ENCODE measurements at places on chromosomes 2 and 18.

GRCh38 chr2:102129951-102130646, 12.4 kb upstream of the IL1R1 start:
- DNase-seq, result no peak

DNA sequence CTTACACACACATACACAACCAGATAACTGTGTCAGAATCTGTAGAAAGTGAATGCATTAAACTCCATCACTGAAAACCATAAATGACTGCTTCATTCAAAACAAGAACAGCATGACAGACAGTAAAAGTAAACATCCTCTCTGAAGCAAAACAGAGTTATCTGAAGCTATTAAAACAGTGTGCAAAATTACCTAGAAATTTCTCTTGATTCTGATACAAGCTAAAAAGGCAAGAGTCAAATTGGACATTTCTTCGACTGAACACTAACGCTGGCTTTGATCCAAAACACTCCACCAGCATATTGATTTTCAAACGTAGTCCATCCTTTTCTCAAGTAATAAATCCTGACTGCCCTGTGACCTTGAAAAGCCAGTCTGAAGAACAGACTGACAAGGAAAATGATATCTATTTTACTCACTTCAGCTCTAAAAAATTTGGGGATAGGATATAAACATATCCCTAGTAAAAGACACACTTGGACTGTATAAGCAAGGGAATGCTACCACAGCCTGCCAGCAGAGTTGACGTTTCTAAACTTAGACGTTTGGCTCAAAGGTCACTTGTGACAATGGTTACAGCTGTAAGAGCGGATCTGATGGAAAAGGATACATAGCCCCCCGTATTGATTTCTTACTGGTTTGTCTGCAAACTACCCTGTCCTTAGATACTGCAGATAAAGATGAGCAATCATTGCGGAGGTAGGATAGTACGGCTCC, 128.9 kb upstream of the ITGB6 start:
- DNase-seq, result no peak

DNA sequence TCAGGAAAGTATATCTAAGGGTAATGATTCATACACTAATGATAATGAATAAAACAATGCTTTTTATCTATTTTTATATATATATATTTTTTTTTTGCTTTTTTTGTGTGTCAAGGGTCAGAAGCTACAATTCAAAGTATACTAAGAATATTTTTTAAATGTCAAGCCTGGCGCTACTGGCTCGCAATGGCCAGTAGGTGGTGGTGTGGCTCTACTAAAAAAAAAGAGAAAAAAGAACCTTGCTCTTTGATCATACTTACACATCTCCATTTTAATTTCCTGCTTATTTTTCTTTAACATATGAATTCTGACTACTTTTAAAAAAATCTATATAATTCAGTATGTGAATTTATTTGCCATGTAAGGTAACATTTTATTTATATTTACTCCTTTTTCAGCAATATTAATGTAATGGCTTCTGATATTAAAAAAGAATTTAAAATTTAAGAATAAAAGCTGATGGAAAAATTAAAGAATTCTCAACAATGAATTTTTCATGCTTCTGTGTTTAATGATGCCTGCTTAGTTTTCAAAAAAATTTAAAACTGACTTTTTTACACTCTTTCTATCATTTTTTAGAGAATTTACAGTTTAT, 232.9 kb downstream of the GULP1 start:
- DNase-seq, result peak; percentile 75

DNA sequence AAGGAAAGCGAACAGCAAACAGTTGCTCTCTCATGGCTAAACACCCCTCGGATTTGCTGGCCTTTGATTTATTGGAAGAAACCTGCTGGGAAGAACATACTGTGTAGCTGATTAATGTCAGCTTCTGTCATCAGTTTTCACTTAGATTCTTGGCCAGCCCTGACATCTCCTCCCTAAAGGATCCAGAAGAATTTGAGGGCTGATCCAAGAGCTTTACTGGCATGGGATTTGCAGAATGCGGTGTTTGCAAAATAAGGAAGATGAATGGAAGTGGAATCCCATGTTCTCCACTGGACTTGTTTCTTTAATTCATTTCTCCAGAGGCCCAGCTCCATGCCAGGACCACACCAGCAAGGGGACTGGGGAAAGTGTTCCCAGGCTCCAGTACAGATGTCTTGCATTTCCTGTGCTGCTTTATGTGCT, 80.5 kb downstream of the RDH14 start:
- DNase-seq, result no peak

DNA sequence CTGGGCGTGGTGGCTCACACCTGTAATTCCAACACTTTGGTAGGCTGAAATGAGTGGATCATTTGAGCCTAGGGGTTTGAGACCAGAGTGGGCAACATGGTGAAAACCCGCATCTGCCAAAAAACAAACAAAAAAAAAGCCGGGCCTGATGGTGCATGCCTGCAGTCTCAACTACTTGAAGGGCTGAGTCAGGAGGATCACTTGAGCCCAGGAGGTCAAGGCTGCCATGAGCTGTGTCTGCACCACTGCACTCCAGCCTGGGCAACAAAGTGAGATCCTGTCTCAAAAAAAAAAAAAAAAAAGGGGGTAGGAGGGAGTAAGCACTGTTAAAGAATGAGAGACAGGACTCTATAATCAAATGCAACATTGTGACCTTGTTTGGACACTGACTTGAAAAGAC, 54.6 kb downstream of the HDLBP start:
- DNase-seq, result no peak

- DNase-seq, result no peak
Measured at GRCh38 chr2:143525402-143525860, 396.2 kb downstream of the ARHGAP15 start.

DNA sequence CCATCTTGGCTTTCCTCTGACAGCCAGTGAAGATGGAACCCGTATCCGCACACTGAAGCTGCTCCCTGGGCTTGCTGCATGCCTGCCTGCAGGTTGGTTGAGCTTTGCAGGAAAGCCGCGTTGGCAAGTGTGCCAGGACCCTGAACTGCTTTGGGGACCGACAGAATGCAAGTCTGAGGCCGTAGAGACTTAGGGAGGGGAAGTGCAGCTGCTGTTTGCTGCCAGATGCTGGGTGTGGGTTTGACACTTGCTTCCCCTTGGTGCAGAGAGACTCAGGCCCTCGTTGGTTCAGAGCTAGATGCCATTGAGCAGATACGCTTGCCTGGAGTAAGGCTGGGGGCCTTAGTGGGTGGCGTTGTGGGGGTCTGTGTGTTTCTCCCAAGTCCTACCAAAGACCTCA, 13.1 kb upstream of the PHLPP1 start:
- DNase-seq, result no peak

DNA sequence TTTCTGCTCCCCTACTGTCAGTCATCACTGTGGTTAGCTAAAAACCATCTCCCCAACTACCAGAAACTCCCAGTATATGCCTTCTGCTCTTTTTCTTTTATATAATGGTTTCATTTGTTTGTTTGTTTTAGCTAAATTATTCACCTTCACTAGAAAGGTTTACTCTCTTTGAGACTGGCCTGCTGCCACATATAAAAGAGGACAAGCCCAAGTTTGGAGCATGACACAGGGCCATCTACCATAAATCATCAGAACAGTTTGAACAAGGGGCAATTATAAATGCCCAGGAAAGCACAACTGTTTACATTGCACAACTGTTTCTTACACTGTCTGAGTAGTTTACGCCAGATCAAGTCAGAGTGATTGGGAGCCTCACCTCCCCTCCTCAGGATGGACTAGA, 471.0 kb upstream of the PIK3C3 start:
- DNase-seq, result no peak

DNA sequence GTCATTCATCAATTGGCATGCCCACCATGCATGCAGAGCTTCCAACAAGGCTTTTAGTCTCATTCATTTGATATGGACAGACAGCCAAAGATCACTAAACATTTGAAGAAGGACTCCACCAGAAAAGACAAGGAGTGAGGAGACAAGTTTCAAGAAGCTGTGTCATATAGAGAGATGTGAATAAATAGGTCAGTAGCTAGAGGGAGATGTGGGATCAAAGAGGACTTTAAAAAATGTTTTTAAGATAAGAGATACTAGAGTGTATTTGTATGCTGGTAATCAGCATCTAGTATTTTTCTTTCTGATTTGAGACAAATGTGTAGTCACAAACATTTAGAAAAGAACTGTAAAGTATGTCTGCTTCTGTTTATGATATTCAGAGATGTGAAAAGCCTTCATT, 48.5 kb downstream of the ANTXR1 start:
- DNase-seq, result no peak

- peak; percentile 54 for DNase-seq
Measured at GRCh38 chr2:157468931-157469708, 25.2 kb upstream of the CYTIP start.
